ENCODE measurements at places on chromosomes 12 and 14. TPM values are rescaled to one million over a fixed set of nuclear protein-coding genes. Genes with fewer than 3 reads are reported as not detected.

OR8S1 gene
- total RNA-seq = not detected

GRCh38 chr14:64465831-64466554 is 694 bp downstream of the AKAP5 start:
- no peak for DNase-seq

DNA sequence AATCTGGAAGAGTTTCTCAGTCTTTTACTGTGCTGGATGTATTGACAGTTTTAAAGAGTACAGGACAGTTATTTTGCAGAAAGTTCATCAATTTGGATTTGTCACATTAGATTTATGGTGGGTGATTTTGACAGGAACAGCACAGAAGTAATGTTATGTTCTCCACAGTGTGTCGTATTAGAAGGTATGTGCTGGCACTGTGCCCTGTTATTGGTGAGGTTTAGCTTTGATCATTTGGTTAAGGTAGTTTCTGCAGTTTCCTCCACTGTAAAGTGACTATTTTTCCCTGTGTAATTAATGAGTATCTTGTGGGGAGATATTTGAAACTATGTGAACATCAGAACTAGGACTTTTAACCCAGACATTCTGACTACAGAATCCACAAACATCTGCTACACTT is 308.5 kb upstream of the TBX3 start:
- DNase-seq = no peak

ANKRD33 gene
- not detected for total RNA-seq

A2M gene
- total RNA-seq = 1,118 TPM

GRCh38 chr12:124411953-124412645 is 117.2 kb downstream of the RFLNA start:
- DNase-seq = no peak
